Endodermal cell (in vitro differentiated cells): ENCODE measurements at places on chromosomes 3 and 15. TPM values are rescaled to one million over a fixed set of nuclear protein-coding genes. Genes with fewer than 3 reads are reported as not detected.
A peak's percentile ranks its signal among the peaks of the same experiment; 100 is the strongest.

Gene SPG11
- total RNA-seq: 51.2 and 60.2 TPM in 2 replicates

DNA sequence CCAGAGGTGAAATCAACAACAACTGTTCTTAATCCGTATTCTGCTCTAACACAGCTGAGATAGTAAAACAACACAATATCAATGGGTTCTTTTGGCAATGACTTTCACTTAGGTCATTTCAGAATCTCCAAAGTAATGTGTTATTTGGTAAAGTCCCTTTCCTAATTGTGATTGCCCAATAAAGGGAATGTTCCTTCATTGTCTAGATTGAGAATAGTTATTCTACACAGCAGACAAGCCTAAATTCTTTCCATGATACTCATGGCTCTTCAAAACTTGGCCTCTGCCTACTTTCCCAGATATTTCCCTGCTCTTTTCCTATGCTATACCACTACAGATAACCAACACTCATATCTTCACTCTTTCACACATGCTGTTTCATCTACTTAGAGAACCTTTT, 219.8 kb downstream of the FMN1 start:
- DNase-seq: no peak

Gene ACP3
- 15.3 and 17.0 TPM in 2 replicates for total RNA-seq

Gene SV2B
- 2.0 to 7.9 TPM (median 6.5 TPM) in 3 replicates for total RNA-seq

DNA sequence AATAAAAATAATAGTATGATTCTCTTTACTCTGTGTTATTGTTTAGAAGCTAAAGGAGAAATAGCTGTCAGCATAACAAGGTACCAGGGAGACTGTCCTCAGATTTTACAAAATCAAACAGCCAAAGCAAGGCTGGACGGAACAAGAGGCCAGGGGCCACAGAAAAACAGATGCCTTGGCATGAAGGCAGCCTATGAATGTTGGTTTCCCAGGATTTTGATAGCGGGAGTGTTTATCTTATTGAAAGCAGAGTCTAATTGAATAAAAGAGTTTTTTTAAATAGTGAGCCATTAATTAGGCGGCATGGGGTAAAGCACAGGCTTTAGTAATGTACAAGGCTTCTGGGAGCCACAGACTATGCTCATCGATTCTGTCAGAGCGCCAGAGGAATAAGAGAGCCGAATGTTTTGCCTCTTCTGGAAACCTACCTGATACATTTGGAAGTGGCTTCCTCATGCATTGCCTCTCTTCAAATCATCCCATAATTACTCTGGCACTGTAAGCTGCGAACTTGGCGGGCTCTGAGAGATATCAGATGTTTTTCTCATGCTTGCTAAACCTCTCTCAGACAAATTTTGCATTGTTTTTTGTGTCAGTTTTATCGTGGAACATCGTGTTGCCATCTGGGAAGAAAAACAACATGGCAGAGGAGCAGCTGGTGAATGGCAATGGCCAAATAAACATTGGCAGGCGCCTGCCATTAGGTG, 30.4 kb upstream of the TMCO5A start:
- DNase-seq: no peak

DNA sequence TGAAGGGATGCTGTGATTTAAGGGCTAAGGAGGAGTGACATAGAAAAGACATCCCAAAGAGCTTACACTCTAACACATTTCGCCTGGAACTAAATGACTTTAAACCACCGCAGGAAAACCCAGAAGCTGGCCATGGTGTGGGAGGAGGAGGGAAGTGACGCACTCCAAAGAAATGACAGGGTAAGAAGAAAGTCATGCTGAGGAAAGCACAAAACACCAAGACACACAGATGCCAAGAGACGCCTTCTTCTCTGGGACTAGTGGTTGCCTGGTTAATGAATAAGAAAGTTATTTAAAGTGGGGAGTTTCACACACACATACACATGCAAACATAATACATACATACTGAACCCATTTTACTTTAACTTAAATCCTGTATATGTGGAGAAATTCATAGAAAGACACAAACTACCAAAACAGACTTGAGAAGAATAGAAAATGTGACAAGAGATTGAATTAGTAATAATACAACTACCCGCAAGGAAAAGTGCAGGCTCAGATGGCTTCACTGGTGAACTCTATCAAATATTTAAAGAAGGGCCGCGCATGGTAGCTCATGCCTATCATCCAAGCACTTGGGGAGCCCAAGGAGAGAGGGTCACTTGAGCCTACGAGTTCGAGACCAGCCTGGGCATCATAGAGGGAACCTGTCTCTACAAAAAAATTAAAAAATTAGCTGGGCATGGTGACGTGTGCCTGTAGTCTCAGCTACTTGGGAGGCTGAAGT, 125.5 kb downstream of the NSMCE3 start:
- no peak for DNase-seq

Gene RETNLB
- not detected in 3 replicates for total RNA-seq

DNA sequence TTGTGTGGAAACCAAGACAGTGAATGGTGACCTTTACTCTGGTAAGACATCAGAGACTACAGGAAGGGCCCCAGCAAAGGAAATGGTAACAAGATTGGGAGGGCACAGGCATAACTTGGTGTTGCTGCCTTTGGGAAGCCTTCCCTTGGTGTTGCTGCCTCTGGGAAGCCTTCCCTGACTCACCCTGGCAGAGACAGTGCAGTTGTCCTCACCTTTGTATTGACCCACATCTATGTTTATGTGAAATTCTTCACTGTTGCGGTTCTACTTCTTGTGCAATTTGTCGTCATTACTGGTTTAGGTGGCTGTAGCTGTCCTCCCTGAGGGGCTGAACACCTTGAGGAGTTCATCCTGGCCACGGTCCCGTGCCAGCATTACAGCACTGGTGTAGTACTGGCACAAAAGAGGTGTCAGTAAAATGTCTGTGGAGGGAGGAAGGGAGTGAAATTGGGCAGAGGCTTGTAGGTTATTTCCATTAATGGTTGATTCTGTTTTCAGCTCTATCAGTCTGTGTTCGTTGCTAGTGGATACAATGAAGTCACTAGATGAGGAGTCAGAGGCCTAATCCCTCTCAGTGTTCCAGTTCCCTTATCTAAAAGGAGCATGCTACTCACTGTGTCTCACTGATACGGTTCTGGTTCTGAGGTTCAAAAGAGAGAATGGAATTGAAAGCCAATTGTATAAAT, 21.6 kb downstream of the IFT122 start:
- DNase-seq: peak; percentile 10

- DNase-seq: no peak
Observed at GRCh38 chr3:73637042-73637441, 12.3 kb upstream of the PDZRN3 start.

GRCh38 chr15:74683758-74684157, 12.1 kb downstream of the EDC3 start:
- no peak for DNase-seq

DNA sequence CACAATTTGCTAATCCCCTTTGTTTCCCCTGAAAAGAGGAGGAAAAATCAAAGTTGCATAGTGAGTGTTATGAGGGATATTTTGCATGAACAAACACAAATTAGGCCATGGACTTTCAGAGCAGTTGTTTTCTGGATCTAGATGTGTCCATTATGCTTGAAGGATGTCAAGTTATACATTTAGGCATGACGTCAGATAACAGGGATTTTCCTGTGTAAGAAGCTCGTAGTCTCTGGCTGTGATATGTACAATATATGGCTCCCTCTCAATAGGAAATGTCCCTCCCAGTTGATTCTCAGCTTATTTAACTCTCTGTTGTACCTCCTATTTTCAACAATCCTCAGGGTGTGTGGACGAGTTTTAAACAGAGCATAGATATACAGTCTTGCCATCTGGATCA, 171.0 kb downstream of the RBMS3 start:
- no peak for DNase-seq

Gene SCAANT1
- total RNA-seq: not detected in 2 replicates

DNA sequence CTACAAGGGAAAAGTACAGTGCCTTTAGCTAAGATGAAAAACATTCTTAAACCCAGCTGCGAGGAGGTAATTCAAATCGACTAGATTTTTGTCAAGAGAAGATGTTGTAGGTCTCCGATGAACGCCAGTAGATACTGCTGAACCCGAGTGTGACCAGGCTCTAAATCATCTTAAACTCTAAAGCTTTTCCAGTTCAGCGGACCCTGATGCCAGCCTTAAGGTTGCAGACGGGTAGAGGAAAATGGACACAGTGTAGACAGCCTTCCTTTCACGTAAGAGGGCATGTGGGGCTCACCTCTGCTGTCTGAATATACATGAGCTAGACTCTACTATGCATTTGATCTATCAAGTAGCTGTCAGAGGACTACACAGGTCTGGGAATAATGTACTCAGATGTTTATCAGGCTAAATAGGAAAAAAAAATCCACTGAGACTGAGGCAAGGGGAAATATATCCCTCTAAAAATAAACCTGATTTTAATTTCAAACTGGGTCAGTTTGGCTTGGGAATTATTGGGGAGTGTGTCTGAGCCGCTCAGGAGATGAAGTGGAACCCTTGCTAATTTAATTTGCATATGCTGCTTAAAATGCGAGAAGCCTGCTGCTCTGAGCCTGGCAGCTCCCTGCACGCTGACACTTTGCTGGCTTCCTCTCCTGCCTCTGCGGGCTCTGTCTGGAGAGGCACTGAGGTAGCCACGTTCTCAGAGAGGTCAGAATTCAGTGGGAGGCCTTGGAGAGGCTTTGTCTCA, 151.9 kb downstream of the CADPS start:
- DNase-seq: peak; percentile 74

GRCh38 chr3:16265455-16265786, 409 bp downstream of the OXNAD1 start:
- DNase-seq: no peak

DNA sequence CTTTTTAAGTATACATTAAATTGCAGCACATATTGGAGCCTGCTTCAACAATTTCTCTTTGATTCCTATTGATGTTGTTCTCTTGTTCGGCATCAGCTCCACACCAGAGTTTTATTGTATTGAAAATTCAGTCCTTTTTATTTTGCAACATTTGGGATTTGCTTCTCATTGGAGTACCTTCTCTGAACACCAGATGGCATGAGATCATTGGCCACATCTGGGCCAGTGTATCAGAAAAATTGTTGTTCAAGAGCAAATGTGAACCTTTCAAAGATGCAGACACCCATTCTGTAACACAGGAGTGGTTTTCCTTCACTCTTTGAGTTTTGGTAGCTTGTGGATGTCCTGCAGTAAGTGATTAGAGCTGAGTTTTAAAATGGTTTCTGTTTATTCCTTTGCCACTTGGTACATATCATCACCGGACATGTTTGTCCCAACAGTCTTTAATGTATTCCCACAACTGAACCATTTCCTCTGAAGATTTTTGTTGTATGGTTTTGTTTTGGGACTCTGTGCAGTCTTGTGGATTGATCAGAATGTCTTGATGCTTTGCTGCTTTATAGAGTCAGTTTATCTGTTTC, 96.1 kb downstream of the MCTP2 start:
- DNase-seq: no peak

Gene SNRPN
- total RNA-seq: 299 and 323 TPM in 2 replicates

DNA sequence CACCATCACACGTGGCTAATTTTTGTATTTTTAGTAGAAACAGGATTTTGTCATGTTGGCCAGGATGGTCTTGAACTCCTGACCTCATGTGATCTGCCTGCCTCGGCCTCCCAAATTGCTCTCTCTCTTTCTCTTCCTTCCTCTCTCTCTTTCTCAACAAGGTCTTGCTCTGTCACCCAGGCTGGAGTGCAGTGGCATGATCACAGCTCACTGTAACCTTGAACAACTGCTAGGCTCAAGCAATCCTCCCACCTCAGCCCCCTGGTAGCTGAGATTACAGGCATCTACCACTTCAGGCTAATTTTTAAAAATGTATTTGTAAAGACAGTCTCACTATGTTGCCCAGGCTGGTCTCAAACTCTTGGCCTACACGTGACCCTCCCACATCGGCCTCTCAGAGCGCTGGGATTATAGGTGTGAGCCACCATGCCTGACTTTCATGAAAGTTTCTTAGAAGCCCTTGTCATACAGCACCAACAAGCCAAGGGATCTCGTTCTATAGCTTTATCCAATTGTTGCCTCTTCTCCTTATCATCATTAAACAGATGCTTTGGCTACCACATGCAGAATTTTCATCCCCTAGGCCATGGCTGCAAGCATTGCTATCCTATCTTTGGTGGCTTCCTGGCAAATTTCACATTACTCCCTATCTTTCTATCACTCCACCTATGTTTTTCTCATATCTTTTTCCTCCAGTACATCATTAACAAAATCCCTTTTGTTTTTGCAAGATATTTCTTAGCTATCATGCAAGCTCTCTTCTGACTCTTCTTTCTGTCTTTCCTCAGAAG, 5.7 kb downstream of the CCDC32 start:
- no peak for DNase-seq

GRCh38 chr3:16305111-16305541, 40.1 kb downstream of the OXNAD1 start:
- DNase-seq: no peak

Gene COLQ
- 2.0 and 3.1 TPM in 2 replicates for total RNA-seq

- DNase-seq: no peak
Observed at GRCh38 chr15:98586066-98586465, 62.3 kb upstream of the IGF1R start.

DNA sequence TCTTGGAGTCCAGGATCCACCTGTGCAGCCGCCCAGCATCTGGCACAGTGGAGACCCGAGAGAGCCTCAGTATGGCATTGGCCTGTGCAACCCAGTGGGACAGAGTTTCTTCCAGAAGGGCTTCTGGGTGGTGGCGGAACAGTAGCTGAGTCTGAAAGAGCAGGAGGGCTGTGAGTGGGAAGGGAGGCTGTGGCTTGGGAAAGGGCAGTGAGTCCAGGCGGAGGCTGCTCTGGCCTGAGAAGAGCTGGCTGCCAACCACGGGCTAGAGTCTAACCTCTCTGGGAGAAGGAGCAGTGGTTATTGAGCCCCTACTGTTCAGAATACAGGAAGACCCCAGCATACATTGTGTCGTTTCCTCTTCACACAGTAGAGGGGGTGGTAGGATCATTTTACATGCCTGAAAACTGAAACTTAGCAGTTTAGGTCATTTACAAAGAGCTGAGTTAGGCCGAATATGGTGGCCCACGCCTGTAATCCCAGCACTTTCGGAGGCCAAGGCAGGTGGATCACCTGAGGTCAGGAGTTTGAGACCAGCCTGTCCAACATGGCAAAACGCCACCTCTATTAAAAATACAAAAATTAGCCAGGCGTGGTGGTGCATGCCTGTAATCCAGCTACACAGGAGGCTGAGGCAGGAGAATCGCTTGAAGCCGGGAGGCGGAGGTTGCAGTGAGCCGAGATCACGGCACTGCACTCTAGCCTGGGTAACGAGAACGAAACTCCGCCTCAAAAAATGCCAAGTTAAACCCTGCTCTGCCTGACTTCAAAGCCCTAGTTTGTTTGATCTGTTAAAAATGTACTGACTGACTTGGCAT, 3.2 kb downstream of the AEN start:
- DNase-seq: no peak

GRCh38 chr3:178193846-178194245, 342.4 kb upstream of the KCNMB2 start:
- DNase-seq: no peak

- no peak for DNase-seq
Observed at GRCh38 chr15:91789136-91789535, 64.4 kb upstream of the SLCO3A1 start.

- DNase-seq: no peak
Observed at GRCh38 chr15:55768670-55769185, 25.8 kb upstream of the PRTG start.

Gene CHRM5
- not detected in 3 replicates for total RNA-seq

DNA sequence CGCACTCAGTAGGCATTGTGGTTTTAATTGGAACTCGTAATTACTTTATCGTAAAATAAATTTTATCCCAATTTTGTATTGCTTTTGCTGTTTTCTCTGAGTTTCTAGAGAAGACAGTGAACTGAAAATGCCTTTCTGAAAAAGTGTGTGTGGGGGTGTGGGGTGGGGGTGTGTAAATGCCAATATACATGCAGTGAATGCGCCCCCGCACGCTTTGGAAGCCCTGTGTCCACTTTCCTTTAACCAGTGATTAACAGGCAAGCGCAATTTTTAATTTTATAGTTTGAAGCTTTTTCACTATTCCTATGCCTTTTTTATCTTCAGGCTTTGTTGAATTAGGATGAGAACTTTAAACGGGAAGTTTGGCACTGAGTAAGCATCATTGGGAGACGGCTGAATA, 47.4 kb upstream of the GMNC start:
- no peak for DNase-seq

Gene CCR8
- 0.22 TPM in 1 of 2 replicates, not detected in the other for total RNA-seq
